ENCODE measurements at places on chromosomes 5 and 9.

DNA sequence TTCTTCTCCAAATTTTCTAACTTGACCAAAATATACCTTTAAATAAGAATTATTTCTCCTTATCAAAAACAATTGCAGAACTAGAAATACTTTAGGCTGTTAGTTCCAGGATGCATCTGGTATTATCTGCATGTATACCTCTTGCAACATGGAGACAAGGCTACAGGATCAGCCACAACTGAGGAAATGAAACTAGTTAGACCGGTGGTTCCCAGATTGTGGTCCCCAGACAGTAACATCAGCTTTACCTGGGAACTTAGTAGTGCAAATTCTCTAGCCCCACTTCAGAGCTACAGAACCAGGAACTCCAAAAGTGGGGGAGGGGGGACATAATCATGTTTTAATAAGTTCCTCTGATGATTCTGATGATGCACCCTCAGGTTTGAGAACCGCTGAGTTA is 61.6 kb upstream of the C9orf72 start:
- no peak overlapping the region for H3K4me3 ChIP-seq
- H3K36me3 ChIP-seq, result no peaks in the 10 kb centered on the region
- H3K4me1 ChIP-seq, result no peaks in the 10 kb centered on the region
- H3K27me3 ChIP-seq, result no peaks in the 10 kb centered on the region
- H3K27ac ChIP-seq, result no peak overlapping the region

- peak; percentile 75 for DNase-seq
- no peaks in the 10 kb centered on the region for H3K27me3 ChIP-seq
- H3K4me3 ChIP-seq, result no peak overlapping the region
- H3K27ac ChIP-seq, result peak overlapping the region; percentile 70
- H3K36me3 ChIP-seq, result peaks cover 2% of the 10 kb centered on the region
Observed at GRCh38 chr5:129716651-129717050, 31.2 kb upstream of the MINAR2 start.

DNA sequence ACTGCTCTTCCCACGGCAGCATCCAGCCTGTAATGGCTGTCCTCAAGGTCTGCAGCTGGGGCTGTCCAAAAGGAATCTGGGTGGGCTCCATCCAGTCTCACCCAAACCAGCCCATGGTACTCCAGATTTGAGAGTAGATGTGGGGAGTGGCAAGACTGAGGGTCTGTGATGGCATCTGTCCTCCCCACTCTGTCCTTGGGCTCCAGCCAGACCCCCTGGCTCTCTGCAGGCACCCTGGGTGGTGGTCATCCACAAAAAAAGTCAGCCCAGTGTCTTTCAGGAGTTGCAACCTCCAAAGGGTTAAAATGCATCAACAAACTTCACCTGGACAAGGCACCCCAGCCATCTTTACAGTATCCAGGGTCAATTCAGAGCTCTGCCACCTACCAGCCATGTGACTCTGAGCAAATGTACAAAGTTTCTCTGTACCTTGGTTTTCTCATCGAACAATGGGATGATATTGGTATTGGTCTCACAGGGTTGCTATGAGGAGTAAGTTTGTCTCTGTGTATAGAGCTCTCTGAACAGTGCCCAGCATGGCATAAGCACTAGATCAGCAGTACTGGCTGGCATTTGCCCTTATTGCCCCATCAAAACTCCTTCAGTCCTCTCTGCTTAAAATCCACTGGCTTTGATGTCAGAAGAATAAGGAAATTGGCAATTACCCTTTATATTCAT is 7.3 kb upstream of the S1PR3 start:
- H3K27ac ChIP-seq, result no peak overlapping the region
- no peak for DNase-seq
- H3K36me3 ChIP-seq, result no peaks in the 10 kb centered on the region
- no peak overlapping the region for H3K4me3 ChIP-seq

- H3K27ac ChIP-seq, result peak overlapping the region; percentile 80
- H3K36me3 ChIP-seq, result no peaks in the 10 kb centered on the region
- peaks cover 6% of the 10 kb centered on the region for H3K27me3 ChIP-seq
- DNase-seq, result peak; percentile 54
- peak overlapping the region; percentile 55 for H3K4me3 ChIP-seq
Observed at GRCh38 chr5:33891446-33891787, 373 bp downstream of the ADAMTS12 start.

DNA sequence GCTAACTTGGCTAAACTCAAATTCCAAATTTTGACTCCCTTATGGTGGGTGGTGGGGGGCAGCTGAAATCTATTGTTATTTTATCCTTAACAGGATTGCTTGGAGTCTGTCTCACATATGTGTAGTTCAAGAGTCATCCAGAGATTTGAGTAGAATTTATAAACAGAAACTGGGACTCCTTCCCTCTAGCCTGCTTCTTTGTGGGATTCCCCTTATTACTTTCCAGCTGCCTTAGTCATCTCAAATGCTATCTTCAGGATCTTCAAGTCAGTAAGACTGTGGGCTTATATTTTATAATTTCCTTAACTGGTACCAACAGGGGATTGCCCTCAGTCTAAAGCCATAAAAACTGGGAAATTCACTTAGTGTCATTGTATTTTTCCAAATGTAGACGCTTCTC is 55.5 kb downstream of the NNT start:
- peaks cover 24% of the 10 kb centered on the region for H3K36me3 ChIP-seq
- no peak for DNase-seq
- H3K27ac ChIP-seq, result no peak overlapping the region
- no peaks in the 10 kb centered on the region for H3K4me1 ChIP-seq
- no peaks in the 10 kb centered on the region for H3K27me3 ChIP-seq

- no peak overlapping the region for H3K27ac ChIP-seq
- H3K4me3 ChIP-seq, result no peak overlapping the region
- H3K27me3 ChIP-seq, result peaks cover 15% of the 10 kb centered on the region
- H3K4me1 ChIP-seq, result peaks cover 4% of the 10 kb centered on the region
- peak; percentile 77 for DNase-seq
- no peaks in the 10 kb centered on the region for H3K36me3 ChIP-seq
Observed at GRCh38 chr5:170681013-170681433, 102.5 kb upstream of the GABRP start.

GRCh38 chr5:66498791-66499207 is 97.4 kb upstream of the MAST4 start:
- no peak overlapping the region for H3K4me3 ChIP-seq
- H3K27ac ChIP-seq, result no peak overlapping the region
- DNase-seq, result peak; percentile 26

DNA sequence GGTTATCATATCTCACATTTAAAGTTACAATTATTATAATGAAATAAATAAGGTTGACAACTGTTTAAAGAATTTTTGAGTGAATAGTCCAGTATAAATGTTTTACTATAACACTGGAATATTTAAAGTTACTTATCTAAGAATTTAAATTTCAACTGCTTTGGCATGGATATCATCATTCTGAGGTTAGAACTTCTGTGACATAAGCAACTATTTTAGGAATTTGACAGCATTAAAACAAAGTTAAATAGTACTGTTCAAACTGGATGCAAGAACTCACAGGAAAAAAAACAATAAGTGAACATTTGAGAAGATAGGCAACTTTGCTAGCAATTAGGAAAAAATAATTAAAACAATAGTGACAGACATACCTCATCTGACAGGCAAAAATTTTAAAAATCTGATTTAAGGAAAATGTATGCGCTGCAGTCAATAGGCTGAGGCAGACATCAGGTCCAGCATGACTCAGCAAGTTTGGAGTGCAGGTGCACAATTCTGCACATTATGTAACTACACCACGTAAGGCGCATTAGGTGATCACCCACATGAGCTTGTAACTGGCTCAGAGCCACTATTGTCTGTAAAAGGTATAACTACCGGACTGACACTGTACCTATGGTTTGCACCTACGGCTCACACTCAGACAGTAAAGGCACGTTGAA is 180.6 kb downstream of the PDE4D start:
- H3K27me3 ChIP-seq, result no peaks in the 10 kb centered on the region
- peaks cover 8% of the 10 kb centered on the region for H3K4me1 ChIP-seq
- H3K36me3 ChIP-seq, result no peaks in the 10 kb centered on the region
- peak; percentile 14 for DNase-seq
- no peak overlapping the region for H3K4me3 ChIP-seq
- H3K27ac ChIP-seq, result no peak overlapping the region

- H3K36me3 ChIP-seq, result no peaks in the 10 kb centered on the region
- H3K27ac ChIP-seq, result no peak overlapping the region
- no peaks in the 10 kb centered on the region for H3K4me1 ChIP-seq
- DNase-seq, result no peak
- H3K4me3 ChIP-seq, result no peak overlapping the region
Observed at GRCh38 chr5:10049858-10050455, 199.7 kb downstream of the ATPSCKMT start.

DNA sequence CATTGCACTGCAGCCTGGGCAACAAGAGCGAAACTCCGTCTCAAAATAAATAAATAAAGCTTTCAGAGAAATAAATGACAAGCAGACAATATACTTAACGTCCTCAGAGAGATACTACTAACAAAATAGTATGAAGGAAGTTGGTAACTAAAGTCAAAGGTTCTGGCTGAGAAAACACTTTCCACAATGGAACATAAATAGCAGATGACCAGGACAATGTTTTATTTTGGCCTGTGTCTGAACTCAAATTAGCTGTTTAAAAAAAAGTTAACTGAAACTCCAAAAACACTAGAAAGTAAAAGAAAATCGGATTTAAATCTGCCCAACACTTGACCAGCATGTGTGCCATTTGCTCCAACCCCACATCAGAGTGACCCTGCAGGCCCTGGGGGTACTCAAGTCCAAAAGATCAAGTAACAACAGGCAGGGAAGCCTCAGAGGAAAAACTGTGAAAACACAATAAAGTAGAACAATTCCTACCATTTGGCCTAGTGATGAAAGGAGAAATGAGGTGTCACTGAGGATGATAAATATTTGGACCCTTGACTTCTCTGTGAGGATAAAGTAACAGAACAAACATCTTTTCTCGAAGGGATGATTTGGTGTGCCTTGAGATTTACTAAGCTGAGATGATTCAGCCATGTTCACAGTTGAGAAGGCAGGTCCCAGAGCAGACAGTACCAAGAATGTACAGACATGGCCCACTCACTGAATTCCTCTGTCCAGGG is 47.7 kb downstream of the LHFPL2 start:
- DNase-seq, result peak; percentile 89
- peak overlapping the region; percentile 90 for H3K27ac ChIP-seq
- no peaks in the 10 kb centered on the region for H3K27me3 ChIP-seq
- peaks cover 7% of the 10 kb centered on the region for H3K36me3 ChIP-seq
- H3K4me1 ChIP-seq, result peaks cover 15% of the 10 kb centered on the region

- no peaks in the 10 kb centered on the region for H3K36me3 ChIP-seq
- H3K4me1 ChIP-seq, result peaks cover 43% of the 10 kb centered on the region
- no peak within 1 kb of the TSS for H3K4me3 ChIP-seq
- H3K27me3 ChIP-seq, result peaks cover 8% of the 10 kb centered on the region
- H3K27ac ChIP-seq, result no peak within 1 kb of the TSS
- DNase-seq, result no peak
Observed at GRCh38 chr9:137031904-137032640, at the start of gene FUT7. Gene FUT7 (minus strand): TSS chr9:137032088. CDS start chr9:137031991, 97 bp downstream.

DNA sequence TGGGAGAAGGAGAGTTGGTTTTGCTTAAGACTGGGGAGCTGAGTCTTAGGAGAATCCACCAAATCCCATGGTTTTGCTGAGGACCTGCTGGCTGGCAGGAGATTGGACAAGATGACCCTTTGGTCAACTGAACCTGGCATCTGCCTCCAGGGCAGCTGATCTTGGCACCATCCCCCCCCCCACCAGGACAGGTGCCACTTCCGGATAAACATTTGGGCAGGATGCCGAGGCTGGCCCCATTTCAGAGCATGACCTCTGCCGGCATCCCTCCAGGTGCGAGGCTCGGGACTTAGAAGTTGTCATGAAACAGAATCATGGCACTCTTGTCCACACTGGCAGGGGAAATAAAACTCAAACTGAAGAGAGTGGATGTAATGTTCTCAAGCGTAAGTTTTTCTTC is 165.6 kb downstream of the MACROH2A1 start:
- DNase-seq, result no peak
- H3K36me3 ChIP-seq, result no peaks in the 10 kb centered on the region
- H3K27me3 ChIP-seq, result peaks cover 4% of the 10 kb centered on the region
- no peak overlapping the region for H3K27ac ChIP-seq
- H3K4me1 ChIP-seq, result peaks cover 62% of the 10 kb centered on the region

DNA sequence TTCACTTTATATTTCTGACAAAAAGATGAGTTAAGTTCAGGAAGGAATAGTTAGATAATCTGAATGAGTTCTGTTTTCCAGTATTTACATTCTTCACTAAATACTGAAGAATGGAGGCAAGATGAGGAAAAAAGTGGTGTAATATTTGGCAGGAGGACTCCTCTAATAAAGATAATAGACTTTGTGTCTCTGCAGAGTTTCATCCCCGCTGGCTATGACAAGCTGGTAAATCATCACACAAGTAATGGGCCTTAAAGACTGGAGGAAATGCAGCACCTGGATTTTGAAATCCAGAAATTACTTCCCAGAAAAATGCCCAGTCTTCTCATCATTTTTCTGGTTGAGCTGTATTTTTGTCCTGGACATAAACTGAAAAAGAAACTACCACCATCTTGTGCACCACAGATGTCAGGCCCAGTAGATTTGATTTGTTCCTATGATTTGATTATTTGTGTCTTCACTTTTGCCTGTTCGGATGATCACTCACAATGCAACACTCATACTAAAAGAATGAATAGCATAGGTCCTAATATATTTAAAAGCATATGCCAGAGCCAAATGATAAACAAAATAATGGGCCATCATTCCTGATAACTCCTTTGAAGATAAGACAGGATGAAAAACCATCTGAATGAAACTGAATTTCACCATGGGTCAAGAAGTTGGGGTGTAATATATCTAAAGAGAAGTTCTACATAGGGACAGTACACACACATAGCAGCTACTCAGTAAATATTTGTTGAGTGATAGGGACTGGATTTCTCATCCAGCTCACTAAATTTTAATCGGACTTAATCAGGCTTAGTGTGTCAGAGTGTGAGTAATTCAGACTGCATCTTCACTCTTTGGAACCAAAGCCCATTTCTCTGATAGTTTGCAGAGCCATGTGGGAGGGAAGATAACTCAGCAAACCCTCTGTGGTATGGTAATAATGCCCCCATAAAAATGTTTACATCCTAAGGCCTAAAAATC is 200.5 kb downstream of the HINT1 start:
- no peak overlapping the region for H3K27ac ChIP-seq
- H3K4me1 ChIP-seq, result no peaks in the 10 kb centered on the region
- no peak for DNase-seq
- no peaks in the 10 kb centered on the region for H3K36me3 ChIP-seq

DNA sequence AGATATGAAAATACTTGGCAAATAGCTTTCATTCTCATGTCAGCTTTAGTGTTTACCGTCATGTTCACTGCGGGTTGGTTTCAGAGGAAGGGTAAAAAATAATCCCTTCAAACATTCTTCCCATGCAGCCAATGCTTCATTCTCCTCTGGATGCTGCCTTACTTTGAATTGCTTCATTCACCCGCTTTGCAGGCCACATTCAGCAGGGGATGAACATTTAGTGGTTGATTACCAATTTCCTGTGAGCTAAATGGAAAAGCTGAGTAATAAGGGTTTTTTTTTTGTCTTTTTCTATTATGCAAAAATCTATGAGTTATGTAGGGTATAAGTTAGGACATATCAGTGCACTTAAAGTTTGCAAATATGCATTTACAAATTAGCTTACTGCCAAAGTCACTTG is 96.3 kb upstream of the MEF2C start:
- H3K27ac ChIP-seq, result no peak overlapping the region
- no peaks in the 10 kb centered on the region for H3K4me1 ChIP-seq
- DNase-seq, result no peak
- H3K4me3 ChIP-seq, result no peak overlapping the region
- H3K27me3 ChIP-seq, result no peaks in the 10 kb centered on the region
- no peaks in the 10 kb centered on the region for H3K36me3 ChIP-seq
